ENCODE measurements at places on chromosomes 2 and 18. TPM values are rescaled to one million over a fixed set of nuclear protein-coding genes. Genes with fewer than 3 reads are reported as not detected.

- DNase-seq: peak; percentile 28
- no peak overlapping the region for H3K4me3 ChIP-seq
- no peaks in the 10 kb centered on the region for H3K36me3 ChIP-seq
- peaks cover 7% of the 10 kb centered on the region for H3K4me1 ChIP-seq
These were observed 53.9 kb upstream of the SETBP1 start for GRCh38 chr18:44626807-44627206.

- H3K4me1 ChIP-seq: no peaks in the 10 kb centered on the region
- H3K27ac ChIP-seq: no peak overlapping the region
- no peak for DNase-seq
- no peaks in the 10 kb centered on the region for H3K36me3 ChIP-seq
- no peaks in the 10 kb centered on the region for H3K27me3 ChIP-seq
These were observed 39.4 kb downstream of the ARID5A start for GRCh38 chr2:96575785-96576456.

Gene SULT1C4
- total RNA-seq: not detected

DNA sequence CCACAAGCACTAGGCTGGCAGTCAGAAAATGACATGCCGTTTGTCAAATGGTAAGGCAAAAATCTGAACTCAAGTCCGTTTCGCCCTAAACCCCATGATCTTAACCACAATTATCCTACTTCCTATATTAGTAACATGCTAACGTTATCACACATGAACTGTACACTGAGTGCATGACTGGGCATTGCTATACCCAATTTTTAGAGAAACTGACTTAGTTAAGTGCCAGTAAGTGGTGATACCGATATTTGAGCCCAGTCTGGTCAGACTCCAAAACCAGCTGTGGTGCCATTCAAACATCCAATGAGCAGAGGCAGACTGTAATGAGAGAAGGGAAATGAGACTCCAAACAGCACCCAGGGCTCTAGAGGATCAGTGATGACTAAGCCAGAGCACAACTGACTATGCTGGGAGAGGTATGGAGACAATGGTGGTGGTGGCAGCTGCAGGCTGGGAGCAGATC lies 311.7 kb upstream of the PKDCC start:
- H3K27ac ChIP-seq: no peak overlapping the region
- DNase-seq: no peak
- H3K4me3 ChIP-seq: no peak overlapping the region
- H3K36me3 ChIP-seq: no peaks in the 10 kb centered on the region
- peaks cover 29% of the 10 kb centered on the region for H3K27me3 ChIP-seq

DNA sequence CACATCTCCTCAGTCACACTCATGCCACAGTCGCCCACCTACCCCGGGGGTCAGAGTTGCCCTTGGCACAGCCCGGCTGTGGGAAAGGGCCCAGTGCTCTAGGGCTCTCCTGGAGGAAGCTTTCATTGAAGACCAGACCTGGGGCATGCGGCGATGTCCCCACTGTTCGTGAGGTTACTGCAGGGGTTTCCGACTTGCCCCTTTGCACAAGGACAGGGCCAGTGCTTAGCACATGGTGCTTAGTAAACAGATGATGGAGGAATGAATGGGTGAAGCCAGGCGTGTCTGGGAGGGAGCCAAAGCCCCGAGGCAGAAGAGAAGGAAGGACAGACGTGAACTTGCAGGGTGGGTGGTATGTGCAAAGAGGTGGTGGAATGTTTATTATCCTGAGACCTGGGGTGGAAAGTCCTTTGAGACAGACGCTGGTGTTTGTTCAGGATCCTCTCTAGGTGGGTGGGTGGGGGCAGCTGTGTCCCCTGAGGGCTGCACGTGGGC lies 205.9 kb upstream of the ARL4C start:
- H3K4me3 ChIP-seq: no peak overlapping the region
- H3K36me3 ChIP-seq: no peaks in the 10 kb centered on the region
- peak; percentile 48 for DNase-seq
- 0 out of 2 replicates have a peak, but pooled peaks cover 7% of the 10 kb centered on the region for H3K4me1 ChIP-seq
- no peaks in the 10 kb centered on the region for H3K27me3 ChIP-seq

Gene HOXD4
- 1.8 TPM for total RNA-seq

Gene TTLL4
- total RNA-seq: 21.0 TPM

Gene MOGAT1
- not detected for total RNA-seq

GRCh38 chr2:26883956-26884355 lies 36.0 kb downstream of the DPYSL5 start:
- no peak overlapping the region for H3K27ac ChIP-seq
- no peaks in the 10 kb centered on the region for H3K4me1 ChIP-seq
- no peaks in the 10 kb centered on the region for H3K36me3 ChIP-seq
- H3K4me3 ChIP-seq: no peak overlapping the region
- H3K27me3 ChIP-seq: peaks cover 82% of the 10 kb centered on the region

Gene HOXD13
- total RNA-seq: 0.36 TPM

DNA sequence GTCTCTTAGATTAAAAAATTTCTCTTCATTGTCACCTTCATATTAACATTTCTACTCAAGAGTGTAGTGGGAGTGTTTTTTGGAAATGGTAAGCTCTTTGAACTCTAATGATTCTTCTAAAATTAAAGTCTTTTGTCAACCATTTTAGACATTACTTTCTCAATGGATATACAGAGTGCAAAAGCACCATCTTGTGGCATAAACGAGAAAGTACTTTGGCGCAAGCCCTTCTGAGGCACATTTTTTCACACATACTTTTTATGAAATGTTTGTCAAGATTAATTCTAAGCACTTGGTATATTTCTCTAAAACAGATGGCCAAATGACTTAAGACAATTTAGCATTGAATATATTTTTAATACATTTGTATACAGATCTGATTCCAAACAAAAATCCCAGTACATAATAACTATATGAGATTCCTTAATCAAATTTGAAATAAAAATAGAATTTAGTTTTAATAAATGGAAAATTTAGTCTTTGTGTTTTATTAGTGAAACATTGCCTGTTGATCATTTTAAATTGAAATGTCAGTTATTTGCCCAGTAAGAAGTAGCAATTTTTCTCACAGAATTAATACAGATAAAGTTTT lies 63.3 kb upstream of the GALNT5 start:
- no peak overlapping the region for H3K4me3 ChIP-seq
- no peaks in the 10 kb centered on the region for H3K27me3 ChIP-seq
- no peaks in the 10 kb centered on the region for H3K36me3 ChIP-seq
- peak; percentile 79 for DNase-seq

Gene PLGLB2
- total RNA-seq: 0.87 TPM

DNA sequence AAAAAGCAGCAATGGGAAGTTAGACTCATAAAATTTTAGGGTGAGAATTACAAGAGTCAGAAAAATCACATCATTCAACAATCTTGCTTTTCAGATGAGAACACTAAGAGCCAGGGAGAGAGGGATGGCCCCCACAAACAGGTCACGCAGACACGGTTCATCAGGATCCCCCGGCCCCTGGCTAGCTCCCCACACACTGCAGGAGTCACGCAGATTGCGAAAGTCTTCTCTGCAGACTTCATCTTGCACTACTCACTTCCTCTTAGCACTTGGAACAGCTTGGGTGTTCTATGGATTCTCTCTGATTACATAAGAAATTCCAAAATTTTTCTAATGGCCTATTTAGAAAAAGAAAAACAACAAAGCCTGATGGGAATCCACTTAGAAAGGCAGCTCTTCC lies 21.6 kb upstream of the SULT1C2 start:
- H3K27ac ChIP-seq: peak overlapping the region; percentile 80
- H3K36me3 ChIP-seq: no peaks in the 10 kb centered on the region
- no peaks in the 10 kb centered on the region for H3K27me3 ChIP-seq
- peak; percentile 41 for DNase-seq
- H3K4me1 ChIP-seq: peaks cover 31% of the 10 kb centered on the region

DNA sequence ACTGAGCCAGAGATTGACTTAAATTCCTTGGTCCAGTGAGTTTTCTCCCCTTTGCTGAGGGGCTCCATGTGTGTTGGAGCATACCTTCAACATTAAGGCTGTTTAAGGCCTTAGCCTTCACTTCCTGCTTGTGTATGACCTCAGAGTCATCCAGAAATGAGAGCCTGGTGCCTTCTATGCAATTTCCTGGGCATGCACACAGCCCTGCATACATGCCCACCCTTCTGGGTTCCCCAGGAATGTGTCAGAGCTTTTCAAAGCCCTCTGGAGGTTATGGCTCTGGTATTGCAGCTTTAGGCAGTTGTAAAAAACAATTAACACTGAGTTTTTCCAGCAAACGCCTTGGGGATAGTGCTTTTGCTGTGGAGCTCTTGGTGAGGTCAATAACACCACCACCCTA lies 16.7 kb downstream of the IL1R1 start:
- H3K4me3 ChIP-seq: no peak overlapping the region
- peaks cover 14% of the 10 kb centered on the region for H3K4me1 ChIP-seq
- DNase-seq: no peak

DNA sequence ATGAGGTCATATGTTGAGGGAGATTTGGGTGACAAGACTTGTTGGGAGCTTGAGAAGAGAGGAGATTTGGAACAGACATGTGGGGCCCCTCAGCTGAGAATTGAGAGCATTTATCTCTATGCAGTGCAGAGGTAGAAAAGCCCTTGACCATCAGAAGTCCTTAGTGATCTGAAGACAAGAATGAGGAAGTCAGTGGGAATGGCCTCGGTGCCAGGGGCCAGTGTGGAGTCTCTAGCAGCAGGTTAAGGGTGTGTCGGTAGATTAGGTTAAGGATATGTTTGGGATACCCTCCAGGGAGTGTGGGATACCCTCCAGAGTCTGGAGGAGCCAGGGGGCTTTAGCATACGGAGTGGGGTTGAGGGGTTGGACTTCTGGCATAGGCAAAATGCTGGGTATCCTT lies 41.6 kb downstream of the FBXO48 start:
- no peaks in the 10 kb centered on the region for H3K27me3 ChIP-seq
- no peaks in the 10 kb centered on the region for H3K36me3 ChIP-seq
- no peak for DNase-seq
- peaks cover 13% of the 10 kb centered on the region for H3K4me1 ChIP-seq

Gene MLPH
- 201 TPM for total RNA-seq

- H3K27ac ChIP-seq: no peak overlapping the region
- no peaks in the 10 kb centered on the region for H3K27me3 ChIP-seq
- DNase-seq: no peak
- H3K4me3 ChIP-seq: no peak overlapping the region
- H3K36me3 ChIP-seq: no peaks in the 10 kb centered on the region
These were observed 145.5 kb downstream of the PXDN start for GRCh38 chr2:1598800-1599199.

Gene SLC9A4
- 0.04 TPM for total RNA-seq

Gene SAG
- not detected for total RNA-seq

DNA sequence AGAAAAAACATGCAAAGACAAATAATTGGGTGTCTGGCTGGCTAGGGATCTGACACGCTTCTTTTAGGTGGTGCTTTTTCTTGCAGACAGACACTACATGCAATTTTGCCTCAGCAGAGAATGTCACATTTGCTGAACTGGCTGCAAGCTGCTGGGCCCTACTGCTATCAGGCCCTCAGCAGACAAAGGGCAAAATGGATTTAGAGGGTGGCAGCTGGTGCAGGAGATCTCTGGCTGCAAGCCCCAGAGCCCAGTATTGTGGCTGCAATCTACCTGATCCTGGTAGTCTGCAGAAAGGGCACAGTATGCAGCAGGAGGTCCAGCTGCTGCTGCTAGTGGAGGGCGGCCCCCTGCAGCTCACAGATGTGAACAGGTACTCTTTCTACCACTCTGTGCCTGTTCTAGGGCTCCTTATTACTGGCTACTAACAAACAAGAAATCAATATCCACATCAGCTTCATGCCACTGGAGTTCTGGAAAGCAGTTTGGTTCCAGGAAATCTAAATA lies 796.7 kb upstream of the CELF4 start:
- no peaks in the 10 kb centered on the region for H3K27me3 ChIP-seq
- H3K4me3 ChIP-seq: no peak overlapping the region
- no peaks in the 10 kb centered on the region for H3K36me3 ChIP-seq
- H3K4me1 ChIP-seq: no peaks in the 10 kb centered on the region

Gene PTPRN
- not detected for total RNA-seq

GRCh38 chr2:236550701-236551465 lies 18.7 kb upstream of the ACKR3 start:
- no peak overlapping the region for H3K4me3 ChIP-seq
- no peak overlapping the region for H3K27ac ChIP-seq
- no peaks in the 10 kb centered on the region for H3K4me1 ChIP-seq
- DNase-seq: no peak
- no peaks in the 10 kb centered on the region for H3K27me3 ChIP-seq
- no peaks in the 10 kb centered on the region for H3K36me3 ChIP-seq

Gene SCG2
- total RNA-seq: 0.98 TPM

- H3K4me1 ChIP-seq: no peaks in the 10 kb centered on the region
- H3K27ac ChIP-seq: no peak overlapping the region
- no peaks in the 10 kb centered on the region for H3K27me3 ChIP-seq
- no peak overlapping the region for H3K4me3 ChIP-seq
These were observed 584.3 kb downstream of the ADCYAP1 start for GRCh38 chr18:1488957-1489356.

GRCh38 chr2:170651624-170652325 lies 63.4 kb upstream of the SP5 start:
- no peaks in the 10 kb centered on the region for H3K36me3 ChIP-seq
- H3K4me3 ChIP-seq: no peak overlapping the region
- H3K27me3 ChIP-seq: no peaks in the 10 kb centered on the region
- no peak overlapping the region for H3K27ac ChIP-seq
- no peak for DNase-seq
- no peaks in the 10 kb centered on the region for H3K4me1 ChIP-seq

GRCh38 chr2:85852937-85853498 lies 35.8 kb downstream of the ST3GAL5 start:
- H3K27ac ChIP-seq: no peak overlapping the region
- no peak overlapping the region for H3K4me3 ChIP-seq
- no peaks in the 10 kb centered on the region for H3K36me3 ChIP-seq
- 0 out of 2 replicates have a peak, but pooled peaks cover 3% of the 10 kb centered on the region for H3K4me1 ChIP-seq

Gene CCDC68
- 2.6 TPM for total RNA-seq

- peaks cover 42% of the 10 kb centered on the region for H3K4me1 ChIP-seq
- peak overlapping the region; percentile 29 for H3K4me3 ChIP-seq
- H3K27ac ChIP-seq: peak overlapping the region; percentile 93
- H3K27me3 ChIP-seq: no peaks in the 10 kb centered on the region
These were observed 49.0 kb upstream of the BCL2L11 start for GRCh38 chr2:111071600-111072171.

GRCh38 chr2:18950361-18950851 lies 361.0 kb upstream of the NT5C1B start:
- H3K27ac ChIP-seq: no peak overlapping the region
- DNase-seq: peak; percentile 60
- H3K4me1 ChIP-seq: peaks cover 23% of the 10 kb centered on the region
- no peaks in the 10 kb centered on the region for H3K36me3 ChIP-seq
- H3K4me3 ChIP-seq: no peak overlapping the region

DNA sequence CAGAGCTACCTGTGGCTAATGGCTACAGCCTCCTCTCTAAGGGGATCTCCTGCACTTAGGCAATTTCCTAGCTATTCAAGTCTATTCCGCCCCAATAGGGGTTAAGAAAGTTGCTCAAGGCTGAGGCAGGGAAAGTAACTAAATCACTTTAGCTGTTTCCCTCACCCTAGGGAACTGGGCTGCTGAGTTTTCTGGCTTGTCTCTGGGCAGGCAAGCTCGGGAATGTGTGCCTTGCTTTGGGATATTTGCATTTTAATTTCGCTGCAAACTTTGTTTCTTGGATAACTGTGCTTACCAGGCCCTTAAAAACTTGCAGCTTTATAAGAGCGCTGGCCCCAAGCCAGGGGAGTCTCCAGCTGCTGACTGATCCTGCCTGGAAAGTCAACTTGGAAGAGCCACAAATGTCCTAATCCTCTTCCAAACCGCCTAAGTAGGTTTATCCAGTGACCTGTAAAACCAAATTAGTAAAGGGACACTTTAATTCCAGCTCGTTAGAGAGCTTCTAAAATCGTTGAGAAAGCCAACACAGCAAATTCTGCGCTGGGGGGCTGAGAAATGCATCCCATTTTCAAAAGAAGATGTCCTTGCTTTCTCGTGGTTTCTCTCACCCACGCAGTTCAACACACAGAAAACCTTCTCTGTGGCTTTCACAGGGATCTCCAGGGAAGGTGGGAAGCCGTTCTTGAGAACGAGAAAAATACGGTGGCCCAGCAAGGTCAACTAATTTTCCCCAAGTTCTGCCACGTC lies 59.5 kb upstream of the SP3 start:
- H3K36me3 ChIP-seq: no peaks in the 10 kb centered on the region
- peaks cover 12% of the 10 kb centered on the region for H3K4me1 ChIP-seq
- no peak overlapping the region for H3K4me3 ChIP-seq
- peak overlapping the region; percentile 97 for H3K27ac ChIP-seq

Gene LRRTM1
- not detected for total RNA-seq

Gene SERPINB2
- 9.9 TPM for total RNA-seq

Data from PC-3 (cell line).